ENCODE measurements at places on chromosomes 3 and 15.

DNA sequence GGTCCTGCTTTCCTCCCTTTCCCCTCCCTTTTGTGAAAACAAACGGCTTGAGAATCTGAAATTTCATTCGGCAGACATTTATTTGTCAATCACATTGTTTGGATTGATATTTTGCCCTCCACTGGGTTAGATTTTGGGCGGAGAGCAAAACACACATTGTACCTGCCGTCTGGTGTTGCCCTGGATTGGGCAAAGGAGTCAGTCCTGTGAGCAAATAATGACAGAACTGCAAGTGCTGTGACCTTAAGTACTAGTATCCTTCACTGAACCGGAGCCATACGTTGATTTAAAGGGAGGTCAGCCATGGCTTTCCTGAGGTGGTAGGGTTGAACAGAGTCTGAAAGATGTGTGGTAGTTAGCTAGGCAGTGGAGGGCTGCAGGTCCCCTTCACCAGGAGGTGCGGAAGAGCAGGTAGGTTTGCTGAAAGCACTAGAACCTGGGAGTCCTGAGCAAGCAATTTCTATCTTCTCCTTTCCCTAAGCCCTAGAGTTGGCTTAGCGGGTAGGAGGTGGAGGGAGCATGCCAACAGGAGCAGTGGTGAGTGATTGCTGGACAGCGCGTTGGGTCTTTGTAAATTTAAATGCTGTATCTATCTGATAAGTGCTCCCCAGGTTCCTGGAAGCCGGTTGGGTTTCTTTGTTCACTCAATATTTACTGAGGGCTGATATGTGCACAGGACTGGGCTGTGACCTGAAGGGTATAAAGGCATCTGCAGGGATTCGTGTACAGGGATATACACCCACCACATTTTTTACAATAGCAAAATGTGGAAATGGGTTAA is 2.0 kb downstream of the PDIA5 start:
- DNase-seq: no peak

GRCh38 chr3:116716490-116716889 is 6.9 kb downstream of the TUSC7 start:
- DNase-seq: no peak

DNA sequence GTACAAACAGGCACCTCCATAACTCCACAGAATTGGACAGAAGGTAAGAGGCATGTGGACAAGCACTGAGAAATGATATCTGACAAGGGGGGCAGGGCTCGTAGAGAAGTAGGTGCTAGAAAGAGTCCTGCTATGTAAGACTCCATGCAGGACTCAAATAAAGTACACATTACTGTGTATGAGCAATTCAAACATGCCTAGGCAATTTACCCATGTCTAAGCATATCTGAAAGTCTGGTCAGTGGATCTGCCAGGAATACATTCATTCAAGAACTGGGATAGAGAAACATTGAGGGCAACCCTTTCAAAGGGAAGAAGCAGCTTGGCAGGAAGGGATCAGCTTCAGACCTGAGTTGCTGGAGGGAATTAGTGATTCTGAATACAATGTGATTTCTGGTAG is 174.1 kb upstream of the MCTP2 start:
- DNase-seq: no peak

- DNase-seq: no peak
Observed at GRCh38 chr3:139427283-139428060, 38.0 kb upstream of the COPB2 start.

GRCh38 chr3:129702934-129703712 is 96.6 kb upstream of the PLXND1 start:
- no peak for DNase-seq

DNA sequence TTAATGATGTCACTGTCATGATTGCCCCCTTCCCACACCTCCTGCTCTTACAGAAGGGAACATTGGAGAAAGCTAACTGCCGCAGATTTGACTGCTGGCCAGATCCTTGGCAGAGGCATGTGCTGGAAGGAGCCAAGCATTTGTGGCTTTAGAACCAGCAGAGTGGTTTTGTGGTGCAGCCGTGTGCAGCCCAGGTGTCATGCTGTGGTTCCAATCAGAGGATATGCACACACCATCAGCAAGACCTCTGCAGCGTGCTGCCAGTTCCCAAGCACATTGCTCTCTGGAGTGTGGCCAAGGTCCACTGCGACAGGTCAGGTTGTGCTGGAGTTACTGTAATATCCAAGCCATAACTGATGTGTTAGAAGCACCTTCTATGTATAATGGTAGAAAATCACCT is 61.6 kb downstream of the OTOL1 start:
- no peak for DNase-seq

GRCh38 chr15:65659502-65660052 is 37.8 kb downstream of the SLC24A1 start:
- DNase-seq: no peak

- DNase-seq: no peak
Observed at GRCh38 chr3:77086408-77086807, 46.5 kb downstream of the ROBO2 start.

- no peak for DNase-seq
Observed at GRCh38 chr3:186502138-186502948, 41.8 kb downstream of the CRYGS start.

GRCh38 chr3:183466575-183466974 is 38.2 kb upstream of the MCF2L2 start:
- no peak for DNase-seq

GRCh38 chr15:64731805-64732151 is 43.6 kb downstream of the RBPMS2 start:
- DNase-seq: no peak

DNA sequence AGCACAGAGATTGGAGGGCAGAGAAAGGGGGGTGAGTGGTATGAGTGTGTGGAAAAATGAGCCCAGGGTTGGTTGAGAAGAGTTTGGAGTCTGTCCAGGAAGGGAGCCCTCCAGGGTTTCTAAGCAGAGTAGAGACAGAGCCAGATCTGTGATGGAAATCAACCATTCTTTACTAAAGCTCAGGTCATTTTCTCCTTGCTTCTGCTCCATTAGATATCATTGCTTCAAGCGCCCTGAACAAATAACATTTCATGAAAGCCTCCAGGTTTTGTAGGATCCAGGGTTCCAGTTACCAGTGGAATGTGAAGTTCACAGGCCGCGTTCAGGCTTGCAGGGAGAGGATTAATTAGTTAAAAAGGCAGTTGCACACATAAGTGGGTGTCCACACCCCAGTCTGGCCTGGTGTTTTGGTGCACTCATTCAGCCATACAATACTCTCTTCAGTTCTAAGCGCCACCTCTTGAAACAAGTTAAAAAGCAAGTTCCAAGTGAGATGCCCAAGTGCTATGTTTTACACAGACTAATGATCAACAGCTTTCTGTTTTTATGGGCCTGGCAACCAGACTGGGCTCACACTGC is 16.4 kb upstream of the BOC start:
- DNase-seq: no peak

DNA sequence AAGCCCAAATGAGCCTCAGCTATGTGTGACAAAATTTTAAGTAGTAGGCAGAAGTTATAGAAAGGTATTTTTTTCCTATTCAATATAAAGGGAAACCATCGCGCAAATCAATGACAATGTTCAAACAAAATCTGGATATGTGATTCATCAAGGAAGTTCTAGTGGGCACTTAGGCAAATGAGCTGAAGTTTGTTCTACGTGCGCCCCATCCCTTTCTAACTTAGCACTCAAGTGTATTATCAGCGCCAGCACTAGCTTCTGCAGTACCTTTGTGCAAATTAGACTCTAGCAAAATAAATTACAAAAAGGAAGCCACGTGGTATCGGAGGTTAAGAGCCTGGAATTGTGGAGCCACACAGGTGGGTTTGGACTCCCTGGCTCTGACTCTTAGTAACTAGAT is 91.1 kb downstream of the TBL1XR1 start:
- DNase-seq: no peak

DNA sequence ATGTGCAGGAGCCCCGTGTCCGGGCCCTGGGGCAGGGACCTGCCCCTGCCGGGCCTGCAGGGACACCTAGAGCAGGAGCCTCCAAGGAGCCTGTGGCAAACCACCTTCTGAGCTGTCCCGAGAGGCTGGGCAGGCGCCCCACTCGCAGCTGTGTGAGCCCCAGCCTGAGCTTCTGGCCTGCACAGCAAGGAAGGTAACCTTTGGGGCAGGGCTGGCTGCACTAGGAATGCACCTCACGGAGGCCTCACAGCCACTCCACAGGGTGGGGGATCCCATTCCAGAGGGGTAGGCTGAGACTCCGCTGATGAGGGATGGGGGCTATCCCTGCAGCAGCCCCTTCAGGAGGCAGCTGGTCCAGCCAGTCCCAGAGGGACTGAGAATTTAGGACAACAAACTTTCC is 68.1 kb downstream of the DNAJB8 start:
- no peak for DNase-seq

DNA sequence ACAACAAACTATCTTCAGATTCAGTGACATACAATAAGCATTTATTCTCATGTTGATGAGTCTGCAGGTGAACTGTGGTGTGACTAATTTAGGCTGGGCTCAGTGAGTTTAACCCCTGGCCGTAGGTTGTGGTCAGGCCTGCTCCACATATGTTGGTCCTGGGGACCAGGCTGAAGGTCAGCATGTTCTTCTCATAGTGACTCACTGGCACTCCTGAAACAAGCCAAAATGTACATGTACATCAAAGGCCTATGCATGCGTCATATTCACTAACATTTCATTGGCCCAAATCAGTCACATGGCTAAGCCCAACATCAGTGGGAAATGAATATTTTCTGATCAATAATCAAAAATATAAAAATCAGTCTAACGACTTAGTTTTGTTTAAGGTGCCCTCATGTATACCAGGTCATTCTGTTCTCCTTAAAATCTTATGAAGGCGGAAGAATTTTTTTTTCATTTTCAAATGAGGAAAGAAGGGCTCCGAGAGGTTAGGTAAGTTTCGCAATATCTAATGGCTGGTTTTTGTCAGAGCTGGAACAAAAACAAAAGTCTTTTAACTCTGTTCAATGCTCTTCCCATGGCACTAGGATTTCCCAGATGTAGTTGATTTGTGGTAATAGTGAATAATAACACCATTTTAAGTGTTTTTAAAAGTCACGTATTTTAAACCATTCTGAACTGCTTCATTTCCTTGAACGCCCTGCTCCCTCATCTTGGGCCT is 148.5 kb downstream of the MFSD1 start:
- DNase-seq: no peak

DNA sequence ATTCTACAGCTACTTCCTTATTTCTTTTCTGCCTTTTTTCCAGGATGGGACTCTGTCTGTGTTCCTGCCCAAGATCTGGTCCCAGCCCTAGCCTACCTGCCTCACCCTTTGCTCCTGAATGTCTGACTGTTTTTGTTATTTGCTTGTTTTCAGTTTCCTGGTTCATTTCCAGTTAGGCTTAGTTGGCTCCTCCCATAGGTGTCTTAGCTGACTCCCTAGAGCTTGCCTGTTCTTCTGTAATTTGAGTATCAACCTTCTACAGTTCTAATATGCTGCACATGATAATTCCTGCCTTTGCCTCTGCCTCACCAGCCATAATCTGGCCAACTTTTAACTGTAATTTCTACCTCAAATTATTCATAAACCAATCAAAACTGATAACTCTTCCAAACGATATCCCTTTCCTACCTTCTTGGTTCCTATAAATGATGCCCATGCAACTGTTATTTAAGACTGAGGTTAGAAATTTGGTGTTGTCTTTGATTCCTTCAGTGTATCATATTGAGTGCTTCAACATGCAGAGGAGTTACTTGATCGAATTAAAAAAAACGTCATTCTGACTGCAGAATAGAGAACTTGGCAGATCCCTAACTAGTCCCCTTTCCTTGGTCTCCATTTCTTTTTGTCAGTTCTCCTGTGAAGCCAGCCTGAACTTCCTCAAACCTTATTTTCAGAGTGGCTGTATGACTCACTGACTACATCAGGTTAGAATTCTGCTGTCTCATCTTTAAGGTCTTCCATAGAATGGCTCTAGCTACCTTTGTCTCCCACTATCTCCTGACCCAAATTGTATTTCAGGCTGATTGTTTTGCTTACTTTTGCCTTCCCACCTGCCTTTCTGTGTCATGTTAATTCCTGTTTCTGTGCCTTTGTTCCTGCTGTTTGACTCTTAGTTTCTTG is 8.4 kb downstream of the GOLM2 start:
- DNase-seq: no peak

GRCh38 chr15:79601405-79602086 is 169.4 kb downstream of the MINAR1 start:
- DNase-seq: no peak

DNA sequence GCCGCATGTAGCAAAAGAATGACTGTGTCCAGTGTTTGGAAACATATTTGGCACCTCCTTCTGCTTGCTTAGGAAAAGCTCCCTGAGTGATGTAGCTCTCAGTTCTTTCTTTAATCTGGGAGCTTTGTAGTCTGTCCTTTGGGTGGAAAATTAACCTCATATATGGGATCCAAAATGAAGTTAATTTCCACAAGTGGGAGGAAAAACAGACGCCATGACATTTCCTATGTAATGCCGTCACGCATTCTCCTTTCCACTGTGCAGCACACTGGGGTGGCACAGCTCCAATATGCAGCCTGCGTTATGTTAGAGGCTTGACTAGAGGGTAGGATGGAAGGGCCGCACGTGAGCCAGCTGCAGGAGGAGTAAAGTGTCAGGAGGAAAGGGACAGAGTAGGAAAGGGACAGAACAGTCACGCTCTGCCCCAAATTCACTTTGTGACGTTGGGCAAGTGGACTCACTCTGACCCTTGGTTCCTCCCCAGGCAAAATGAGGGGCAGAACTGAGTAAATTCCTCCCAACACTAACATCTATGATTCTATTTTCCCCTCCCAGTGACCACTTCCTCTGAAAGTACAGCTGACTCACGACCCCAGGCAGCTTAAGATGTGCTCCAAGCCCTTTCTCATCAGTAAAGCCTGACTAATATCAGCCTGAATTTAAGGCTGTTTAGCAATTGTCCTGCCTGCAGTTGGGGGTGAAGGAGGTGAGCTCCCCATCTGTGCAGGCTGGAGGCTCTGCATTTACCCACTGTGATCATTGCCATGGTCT is 176.5 kb upstream of the PFN2 start:
- no peak for DNase-seq

DNA sequence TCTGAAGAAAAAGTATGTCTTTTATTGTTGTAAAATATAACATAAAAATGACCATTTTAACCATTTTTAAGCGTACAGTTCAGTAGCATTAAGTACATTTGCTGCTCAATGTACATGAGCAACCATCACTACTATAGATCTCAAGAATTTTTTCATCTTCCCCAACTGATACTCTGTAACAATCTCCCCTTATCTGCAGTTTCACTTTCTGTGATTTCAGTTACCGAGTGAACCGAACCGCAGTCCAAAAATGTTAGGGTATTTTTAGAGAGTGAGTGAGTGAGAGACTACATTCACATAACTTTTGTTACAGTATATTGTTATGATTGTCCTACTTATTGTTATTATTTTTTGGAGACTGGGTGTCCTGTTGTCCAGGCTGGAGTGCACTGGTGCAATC is 9.0 kb upstream of the SLC25A26 start:
- DNase-seq: no peak

DNA sequence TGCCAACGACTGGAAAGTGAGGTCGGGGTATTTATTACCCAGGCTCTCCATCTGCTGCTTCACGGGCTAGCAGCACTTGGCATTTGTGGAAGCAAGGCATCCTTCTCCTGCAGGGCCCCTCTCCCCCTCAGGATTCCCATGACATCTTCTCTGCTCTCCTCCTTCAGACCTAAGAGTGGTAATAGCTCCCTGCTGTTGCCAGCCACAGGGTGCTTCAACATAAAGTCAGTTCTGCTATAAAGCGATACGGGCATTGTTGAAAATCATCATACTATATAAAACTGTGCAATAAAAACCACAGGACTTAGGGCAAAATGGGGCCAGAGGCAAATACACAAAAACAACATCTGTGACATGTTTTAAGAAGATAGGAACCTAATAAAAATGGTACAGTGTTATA is 391.8 kb upstream of the ADAMTS9 start:
- no peak for DNase-seq
